ENCODE measurements at places on chromosomes 1 and 21.

DNA sequence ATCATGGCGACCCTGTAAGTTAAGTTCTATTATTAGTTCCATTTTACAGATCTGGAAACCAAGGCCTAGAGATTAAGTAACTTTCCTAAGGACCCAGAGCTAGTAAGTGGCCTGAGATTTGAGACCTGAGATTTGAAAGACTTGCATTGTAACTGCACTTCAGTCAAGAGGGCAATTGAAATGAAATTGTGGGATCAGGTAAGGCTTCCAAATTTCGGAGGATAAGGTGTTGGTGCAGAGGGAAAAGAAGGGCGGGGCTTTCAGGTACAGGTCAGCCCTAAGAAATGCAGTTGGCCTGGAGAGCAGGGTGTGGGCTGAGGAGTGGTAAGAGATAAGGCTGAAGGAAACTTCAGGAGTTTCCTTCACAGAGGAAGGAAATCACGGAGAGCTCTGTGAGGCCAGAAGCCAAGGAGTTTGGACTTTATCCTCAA lies 51.1 kb downstream of the SLC16A1 start:
- DNase-seq = no peak

GRCh38 chr1:212190169-212190568 lies 95.0 kb upstream of the PPP2R5A start:
- DNase-seq = no peak

DNA sequence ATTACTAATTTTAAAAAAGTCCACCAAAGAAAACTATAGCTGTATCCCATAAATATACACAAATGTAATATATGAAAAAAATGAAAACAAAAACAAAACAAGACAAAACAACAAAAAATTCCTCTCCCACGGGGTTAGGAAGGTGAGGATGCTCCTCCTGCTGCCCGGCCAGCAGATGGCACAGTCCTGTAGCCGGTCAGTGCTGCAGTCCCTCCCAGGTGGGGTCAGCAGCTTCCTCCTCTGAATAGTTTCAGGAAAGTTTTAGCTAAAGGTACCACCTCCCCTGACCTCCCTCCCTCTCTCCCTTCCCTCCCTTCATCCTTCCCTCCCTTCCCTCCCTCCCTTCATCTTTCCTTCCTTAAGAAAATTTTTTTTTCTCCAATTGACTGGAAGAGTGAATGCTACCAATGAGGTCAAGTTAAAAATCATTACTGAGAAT lies 67.8 kb upstream of the BCL10 start:
- peak; percentile 85 for DNase-seq

- DNase-seq = no peak
These were observed 70.3 kb upstream of the JAK1 start for GRCh38 chr1:65036570-65037051.

GRCh38 chr1:93963585-93963984 lies 54.4 kb upstream of the GCLM start:
- no peak for DNase-seq

DNA sequence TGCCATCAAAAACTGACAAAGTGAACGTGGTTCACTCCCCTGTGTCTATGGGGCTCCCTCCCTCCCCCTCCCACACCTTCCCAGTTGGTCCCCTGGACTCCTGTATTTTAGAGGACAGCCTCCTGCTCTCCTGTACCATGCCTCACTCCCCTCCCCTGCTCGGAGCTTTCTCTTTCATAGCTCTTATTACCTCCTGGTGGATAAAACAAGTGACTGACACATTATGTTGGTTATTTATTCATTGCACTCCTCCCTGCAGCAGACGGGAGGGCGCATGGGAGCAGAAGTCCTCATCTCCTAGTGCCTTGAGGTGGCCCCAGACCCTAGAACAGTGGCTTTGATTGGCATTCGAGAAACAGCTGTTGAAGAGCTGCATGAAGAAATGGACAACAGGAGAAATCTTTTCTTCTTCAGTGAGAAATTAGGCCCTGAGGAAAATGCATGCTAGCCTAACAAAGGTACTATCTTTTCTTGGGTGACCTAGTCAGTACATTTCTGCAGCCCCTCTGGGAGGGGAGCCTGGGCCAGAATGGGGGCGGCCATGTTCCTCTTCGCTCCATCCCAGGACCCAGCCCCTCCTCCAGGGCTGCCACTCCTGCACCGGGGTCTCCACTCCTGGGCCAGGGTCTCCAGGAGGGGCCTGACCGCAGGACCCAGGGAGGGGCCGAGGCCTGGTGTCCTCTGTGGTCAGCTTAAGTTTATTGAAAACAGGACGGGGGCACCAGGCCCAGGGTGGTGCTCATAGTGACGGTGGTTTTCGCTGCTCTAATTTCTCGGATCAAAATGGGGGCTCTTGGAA lies 1.2 kb upstream of the TFF1 start:
- DNase-seq = no peak

DNA sequence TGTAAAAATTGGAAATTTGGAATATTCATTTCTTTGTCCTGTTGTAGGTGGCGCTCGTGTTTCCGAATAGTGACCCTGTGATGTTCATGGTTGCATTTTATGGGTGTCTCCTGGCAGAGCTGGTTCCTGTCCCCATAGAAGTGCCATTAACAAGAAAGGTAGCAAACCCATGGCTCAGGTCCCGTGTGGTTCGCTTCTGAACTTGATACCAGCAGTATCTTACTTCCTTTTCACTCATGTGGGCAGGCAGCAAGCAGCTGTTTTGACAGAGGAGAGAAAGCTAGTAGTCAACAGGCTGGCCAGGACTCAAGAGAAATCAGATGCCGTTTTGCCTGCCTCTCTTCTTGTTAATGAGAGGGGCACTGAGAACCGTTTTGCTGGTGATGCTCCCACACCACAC lies 72.8 kb downstream of the S100B start:
- no peak for DNase-seq

DNA sequence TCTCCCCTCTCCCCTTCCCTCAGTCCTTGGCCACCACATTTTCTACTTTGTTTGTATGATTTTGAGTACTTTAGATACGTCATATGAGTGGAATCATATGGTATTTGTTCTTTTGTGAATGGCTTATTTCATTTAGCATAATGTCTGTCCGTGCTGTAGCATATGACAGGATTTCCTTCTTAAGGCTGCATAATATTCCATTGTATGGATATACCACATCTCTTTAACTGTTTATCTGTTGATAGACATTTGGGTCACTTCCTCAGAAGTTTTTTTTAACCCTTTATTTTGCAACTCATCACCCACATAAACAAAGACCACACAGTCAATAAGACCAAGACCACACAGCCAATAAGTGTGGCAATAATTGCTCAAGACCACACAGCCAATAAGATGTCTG lies 24.9 kb downstream of the FAM163A start:
- DNase-seq = no peak

- no peak for DNase-seq
These were observed 77.9 kb downstream of the OMA1 start for GRCh38 chr1:58468612-58469011.

- no peak for DNase-seq
These were observed 420.4 kb upstream of the BEND5 start for GRCh38 chr1:49197081-49197480.

- DNase-seq = no peak
These were observed 3.1 kb downstream of the SIM2 start for GRCh38 chr21:36701756-36702621.

GRCh38 chr21:42012344-42012743 lies 2.2 kb upstream of the ZBTB21 start:
- DNase-seq = no peak

DNA sequence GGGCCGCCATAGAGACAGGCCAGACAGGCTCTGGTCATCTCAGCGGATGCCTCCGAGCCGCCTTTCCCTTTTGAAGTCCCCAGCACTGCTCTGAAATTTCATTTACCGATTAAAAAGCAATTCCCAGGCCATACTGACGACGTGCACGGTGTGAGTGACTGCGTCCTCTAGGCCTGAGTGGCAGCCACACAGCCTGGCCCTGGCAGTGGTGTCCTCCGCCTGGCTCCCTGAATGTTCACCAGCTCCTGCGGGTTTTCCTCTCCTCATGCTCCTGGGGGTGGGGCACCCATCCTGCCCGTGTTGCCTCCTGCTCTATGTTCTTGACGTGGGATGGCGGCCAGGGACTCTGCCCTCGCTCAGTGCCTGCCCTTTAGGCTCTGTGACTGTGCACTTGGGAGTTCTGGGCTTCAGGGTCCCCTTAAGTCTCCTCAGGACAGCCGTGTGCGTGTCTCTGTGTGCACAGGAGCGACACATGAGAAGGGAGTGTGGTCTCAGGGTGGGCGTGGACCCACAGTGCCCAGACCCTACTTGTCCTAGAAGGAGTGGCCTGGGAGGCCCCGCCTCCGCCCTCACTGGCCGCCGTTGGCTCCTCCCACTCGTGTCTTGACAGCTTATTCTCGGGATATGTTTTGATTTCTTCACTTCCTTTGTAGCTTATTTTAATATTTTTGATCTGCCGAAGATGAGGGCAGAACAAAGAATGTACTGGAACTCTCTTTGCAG lies 3.6 kb downstream of the SKI start:
- DNase-seq = peak; percentile 52

GRCh38 chr1:24107462-24108138 lies 4.3 kb downstream of the MYOM3 start:
- DNase-seq = peak; percentile 76

GRCh38 chr1:77539519-77540142 lies 142.8 kb downstream of the ZZZ3 start:
- no peak for DNase-seq

DNA sequence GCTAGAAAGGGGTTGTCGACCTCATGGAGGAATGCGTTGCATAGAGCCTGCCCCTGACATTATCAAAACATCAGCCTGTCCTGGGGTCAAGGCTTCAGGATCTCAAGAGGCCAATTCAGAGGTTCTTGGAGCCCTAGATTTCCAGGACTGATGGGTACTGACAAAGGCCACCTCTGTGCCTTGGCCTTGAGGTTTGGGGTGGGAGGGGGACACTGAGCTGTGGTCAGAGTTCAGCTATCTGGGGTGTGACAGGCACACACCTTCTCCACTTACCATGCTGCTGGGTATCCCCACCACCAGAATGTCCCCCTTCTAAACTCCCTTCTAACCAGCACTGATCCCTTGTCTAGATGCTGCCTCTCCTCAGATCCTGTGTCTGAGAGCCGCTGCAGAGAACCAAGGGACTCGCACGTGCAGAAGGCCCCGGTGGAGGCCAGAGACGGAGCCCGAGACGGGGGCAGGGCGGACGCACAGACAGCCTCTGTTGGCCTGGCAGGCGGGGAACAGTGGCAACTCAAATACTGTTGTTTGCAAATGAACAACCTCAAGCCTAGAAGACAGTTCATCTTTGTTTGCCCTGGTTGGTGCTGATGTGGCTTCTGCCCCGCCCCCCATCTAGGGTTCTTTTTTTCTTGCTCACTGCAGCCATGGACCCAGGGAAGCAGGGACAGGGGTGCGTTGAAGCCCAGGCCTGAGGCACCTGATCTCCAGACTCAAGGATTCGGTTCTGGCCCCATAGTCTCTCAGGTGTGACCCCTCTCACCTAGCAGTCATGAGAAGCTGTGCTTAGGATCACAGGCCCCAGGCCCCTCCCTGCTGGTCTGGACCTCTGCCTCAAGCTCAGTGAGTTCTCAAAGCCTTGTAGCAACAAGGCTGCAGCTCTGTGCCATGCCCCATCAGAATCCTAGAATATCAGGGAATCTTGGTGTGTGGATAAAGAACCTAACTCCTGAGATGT lies 28.1 kb upstream of the CSF1 start:
- no peak for DNase-seq
